ENCODE measurements at places on chromosomes 5 and 9. TPM values are rescaled to one million over a fixed set of nuclear protein-coding genes. Genes with fewer than 3 reads are reported as not detected.

- H3K4me3 ChIP-seq = no peak overlapping the region
- H3K4me1 ChIP-seq = no peaks in the 10 kb centered on the region
- H3K36me3 ChIP-seq = no peaks in the 10 kb centered on the region
- DNase-seq = no peak
- H3K27me3 ChIP-seq = no peaks in the 10 kb centered on the region
- no peak overlapping the region for H3K27ac ChIP-seq
Measured at GRCh38 chr5:53820802-53821171, 260.3 kb downstream of the NDUFS4 start.

DNA sequence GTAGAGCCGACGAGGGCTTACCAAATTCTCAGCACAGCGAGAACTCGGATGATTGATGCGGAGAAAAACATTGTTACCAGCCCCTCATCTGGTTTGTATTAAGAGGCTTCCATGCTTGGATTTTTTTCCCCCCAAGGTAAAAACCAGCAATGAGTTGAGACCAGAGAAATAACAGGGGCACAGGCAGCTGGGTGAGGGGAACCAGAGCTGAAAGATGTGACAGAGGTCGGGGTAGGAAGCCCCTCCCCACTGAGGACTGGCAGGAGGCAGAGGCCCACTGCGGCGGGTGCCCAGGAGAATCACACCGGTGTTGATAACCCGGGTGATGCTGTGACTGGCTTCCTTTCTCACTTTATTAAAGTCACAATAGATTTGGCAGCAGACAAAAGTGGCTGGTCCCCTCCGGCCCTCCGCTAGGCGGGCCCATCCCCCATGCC, 116.5 kb upstream of the PHYKPL start:
- no peaks in the 10 kb centered on the region for H3K36me3 ChIP-seq
- peaks cover 31% of the 10 kb centered on the region for H3K27me3 ChIP-seq
- no peak overlapping the region for H3K4me3 ChIP-seq
- H3K27ac ChIP-seq = no peak overlapping the region
- H3K4me1 ChIP-seq = no peaks in the 10 kb centered on the region

- peaks cover 14% of the 10 kb centered on the region for H3K4me1 ChIP-seq
- peaks cover 9% of the 10 kb centered on the region for H3K36me3 ChIP-seq
- H3K27ac ChIP-seq = no peak overlapping the region
- H3K4me3 ChIP-seq = no peak overlapping the region
Measured at GRCh38 chr5:32612134-32612888, 27.0 kb downstream of the SUB1 start.

DNA sequence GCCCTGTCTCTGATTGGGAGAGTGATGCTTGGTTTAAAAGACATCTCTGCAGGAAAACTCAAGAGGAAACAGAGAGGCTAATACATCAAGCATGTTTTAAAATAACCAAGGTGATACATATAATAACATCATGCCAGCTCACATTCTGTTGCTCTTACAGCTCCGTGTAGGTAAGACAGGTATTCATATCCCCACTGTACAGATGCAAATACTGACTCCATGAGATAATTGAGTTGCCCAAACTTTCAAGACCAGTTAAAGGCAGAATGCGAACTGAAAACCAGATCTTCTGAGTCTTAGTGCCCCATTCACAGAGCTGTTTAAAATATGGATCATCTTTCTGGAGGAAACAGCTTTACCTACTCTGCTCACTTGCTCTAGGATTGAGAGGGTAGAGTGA, 214.0 kb downstream of the PIK3R1 start:
- H3K27me3 ChIP-seq = no peaks in the 10 kb centered on the region
- no peak for DNase-seq
- peaks cover 7% of the 10 kb centered on the region for H3K4me1 ChIP-seq
- no peaks in the 10 kb centered on the region for H3K36me3 ChIP-seq
- H3K4me3 ChIP-seq = no peak overlapping the region

XRCC4 gene
- 0.45 TPM for total RNA-seq

GRCh38 chr5:6370580-6370979, 7.8 kb downstream of the MED10 start:
- H3K4me1 ChIP-seq = no peaks in the 10 kb centered on the region
- H3K27ac ChIP-seq = no peak overlapping the region
- DNase-seq = no peak
- H3K27me3 ChIP-seq = no peaks in the 10 kb centered on the region
- H3K36me3 ChIP-seq = peaks cover 57% of the 10 kb centered on the region

GDA gene
- 7.5 TPM for total RNA-seq

DNA sequence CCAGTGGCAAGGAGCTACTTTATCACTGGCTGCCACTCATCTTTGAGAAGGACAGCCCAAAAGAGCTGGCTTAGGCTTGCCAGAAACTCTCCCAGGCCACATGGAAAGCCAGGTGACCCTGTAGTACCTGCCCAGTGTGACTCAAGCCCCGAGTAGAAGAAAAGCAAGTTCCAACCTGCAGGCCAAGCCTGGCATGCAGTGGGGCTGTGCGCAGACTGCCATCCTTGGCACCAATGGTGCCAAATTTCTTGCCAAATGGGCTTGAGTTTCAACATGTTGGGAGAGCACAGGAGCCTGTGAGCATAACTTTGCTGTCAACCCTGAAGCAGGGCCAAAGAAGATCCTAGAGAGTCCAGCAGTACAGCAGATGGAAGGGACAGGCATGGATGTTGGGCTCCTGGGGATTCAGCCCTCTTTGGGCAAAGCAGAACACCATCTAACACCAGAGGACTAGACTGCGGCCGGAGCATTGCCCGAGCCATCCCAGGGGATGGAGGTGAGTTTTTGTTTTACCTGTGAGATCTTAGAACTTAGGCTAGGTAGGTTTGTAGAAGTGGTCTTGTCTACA, 27.3 kb upstream of the SHB start:
- H3K36me3 ChIP-seq = no peaks in the 10 kb centered on the region
- no peak overlapping the region for H3K4me3 ChIP-seq
- H3K27me3 ChIP-seq = no peaks in the 10 kb centered on the region
- DNase-seq = no peak

RBM22 gene
- total RNA-seq = 27.9 TPM

SPARC gene
- 170 TPM for total RNA-seq

GRCh38 chr5:14400085-14400484, 181.5 kb upstream of the OTULINL start:
- H3K4me3 ChIP-seq = no peak overlapping the region
- peaks cover 34% of the 10 kb centered on the region for H3K36me3 ChIP-seq
- H3K4me1 ChIP-seq = no peaks in the 10 kb centered on the region
- no peaks in the 10 kb centered on the region for H3K27me3 ChIP-seq
- H3K27ac ChIP-seq = no peak overlapping the region

TBCA gene
- 53.0 TPM for total RNA-seq

- H3K4me1 ChIP-seq = no peaks in the 10 kb centered on the region
- no peaks in the 10 kb centered on the region for H3K36me3 ChIP-seq
- H3K27me3 ChIP-seq = no peaks in the 10 kb centered on the region
- no peak for DNase-seq
Measured at GRCh38 chr9:98332405-98332831, 77.0 kb upstream of the TBC1D2 start.

DNA sequence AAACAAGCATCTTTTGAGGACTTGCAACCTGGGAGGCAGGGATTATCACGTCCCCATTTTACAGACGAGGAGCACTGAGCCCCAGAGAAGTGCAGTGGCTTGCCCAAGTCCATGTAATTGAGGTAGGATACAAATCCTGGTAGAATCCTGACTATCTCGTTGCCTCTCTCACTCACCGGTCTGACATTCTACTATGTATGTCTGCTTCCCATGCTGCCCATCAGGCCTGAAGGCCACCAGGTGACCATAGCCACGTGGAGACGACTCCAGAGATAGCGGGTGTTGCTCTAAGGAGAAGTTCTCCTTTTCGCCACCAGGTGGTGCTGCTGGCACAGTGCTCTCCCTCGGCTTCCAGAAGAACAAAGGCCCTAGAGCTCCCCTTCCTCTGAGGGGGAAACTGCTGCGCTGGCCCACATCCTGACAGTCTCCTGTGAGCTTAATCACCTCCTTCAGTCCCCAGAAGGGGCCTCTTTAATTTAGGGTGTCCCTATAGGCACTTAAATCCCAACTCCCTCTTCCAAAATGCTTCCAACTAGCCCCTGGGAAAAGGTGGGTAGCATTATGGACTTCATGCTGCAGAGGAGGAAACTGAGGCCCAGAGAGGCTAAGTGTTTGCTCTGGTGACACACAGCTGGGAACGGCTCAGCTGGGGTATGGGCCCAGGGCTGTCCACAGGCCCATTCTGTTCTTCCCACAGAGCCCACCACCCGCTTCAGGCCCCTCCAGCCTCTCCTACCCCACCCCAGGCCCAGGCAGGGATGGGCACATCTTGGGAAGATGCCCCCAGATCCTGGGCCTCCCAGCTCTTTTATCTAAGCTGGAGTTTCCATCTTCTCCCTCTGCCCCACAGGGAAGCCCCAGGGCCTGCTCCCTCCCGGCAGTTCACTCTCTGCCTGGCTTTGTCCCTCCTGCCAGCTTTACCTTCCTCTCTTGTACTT, 6.4 kb downstream of the SLC34A1 start:
- peak; percentile 89 for DNase-seq
- H3K27ac ChIP-seq = peak overlapping the region; percentile 27
- H3K27me3 ChIP-seq = peaks cover 32% of the 10 kb centered on the region

GPSM1 gene
- total RNA-seq = 6.4 TPM

FOXD4L5 gene
- not detected for total RNA-seq

DNA sequence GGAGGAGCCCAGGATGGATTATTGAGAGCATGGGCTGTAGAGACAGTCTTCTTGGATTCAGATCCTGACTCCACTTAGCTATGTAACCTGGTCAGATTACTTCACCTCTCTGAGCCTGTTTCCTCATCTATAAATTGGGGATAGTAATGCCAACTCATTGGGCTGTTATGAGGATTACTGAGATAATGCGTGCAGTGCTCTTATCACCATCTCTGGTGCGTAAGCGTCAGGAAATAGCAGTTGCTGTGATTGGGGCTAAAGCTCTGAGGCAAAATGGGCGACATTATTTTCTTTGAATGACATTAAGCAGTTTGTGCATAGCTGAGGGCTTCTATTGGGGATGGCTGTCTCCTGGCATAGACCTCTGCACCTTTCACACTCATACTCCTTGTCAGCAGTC, 995 bp upstream of the MSMP start:
- H3K4me1 ChIP-seq = peaks cover 43% of the 10 kb centered on the region
- peaks cover 42% of the 10 kb centered on the region for H3K36me3 ChIP-seq
- no peak overlapping the region for H3K4me3 ChIP-seq
- no peaks in the 10 kb centered on the region for H3K27me3 ChIP-seq
- no peak overlapping the region for H3K27ac ChIP-seq

DNA sequence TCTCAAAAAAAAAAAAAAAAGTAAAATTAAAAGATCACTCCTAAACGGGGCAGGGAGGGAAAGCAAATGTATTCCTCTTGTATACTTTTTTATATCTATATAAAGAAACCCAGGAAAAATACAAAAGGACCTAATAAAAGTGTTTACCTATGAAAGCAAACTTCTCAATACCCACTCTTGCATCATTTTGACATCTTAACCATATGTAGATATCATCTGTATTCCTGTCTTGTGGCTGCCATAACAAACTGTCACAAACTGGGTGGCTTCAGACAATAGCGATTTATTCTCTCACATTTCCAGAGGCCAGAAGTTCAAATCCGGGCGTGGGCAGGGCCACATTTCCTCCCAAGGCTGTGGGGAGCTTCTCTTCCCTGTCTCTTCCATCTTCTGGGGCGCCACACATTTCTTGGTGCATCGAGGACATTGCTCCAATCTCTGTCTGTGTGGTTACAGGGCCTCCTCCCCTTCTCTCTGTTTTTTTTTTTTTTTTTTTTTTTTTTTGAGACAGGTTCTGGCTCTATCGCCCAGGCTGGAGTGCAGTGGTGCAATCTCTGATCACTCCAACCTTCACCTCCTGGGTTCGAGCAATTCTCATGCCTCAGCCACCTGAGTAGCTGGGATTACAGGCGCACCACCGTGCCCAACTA, 58.4 kb upstream of the IL17B start:
- no peak overlapping the region for H3K4me3 ChIP-seq
- DNase-seq = no peak
- H3K4me1 ChIP-seq = peaks cover 8% of the 10 kb centered on the region
- H3K36me3 ChIP-seq = no peaks in the 10 kb centered on the region
- H3K27me3 ChIP-seq = no peaks in the 10 kb centered on the region

INSYN2B gene
- 0.18 TPM for total RNA-seq

DNA sequence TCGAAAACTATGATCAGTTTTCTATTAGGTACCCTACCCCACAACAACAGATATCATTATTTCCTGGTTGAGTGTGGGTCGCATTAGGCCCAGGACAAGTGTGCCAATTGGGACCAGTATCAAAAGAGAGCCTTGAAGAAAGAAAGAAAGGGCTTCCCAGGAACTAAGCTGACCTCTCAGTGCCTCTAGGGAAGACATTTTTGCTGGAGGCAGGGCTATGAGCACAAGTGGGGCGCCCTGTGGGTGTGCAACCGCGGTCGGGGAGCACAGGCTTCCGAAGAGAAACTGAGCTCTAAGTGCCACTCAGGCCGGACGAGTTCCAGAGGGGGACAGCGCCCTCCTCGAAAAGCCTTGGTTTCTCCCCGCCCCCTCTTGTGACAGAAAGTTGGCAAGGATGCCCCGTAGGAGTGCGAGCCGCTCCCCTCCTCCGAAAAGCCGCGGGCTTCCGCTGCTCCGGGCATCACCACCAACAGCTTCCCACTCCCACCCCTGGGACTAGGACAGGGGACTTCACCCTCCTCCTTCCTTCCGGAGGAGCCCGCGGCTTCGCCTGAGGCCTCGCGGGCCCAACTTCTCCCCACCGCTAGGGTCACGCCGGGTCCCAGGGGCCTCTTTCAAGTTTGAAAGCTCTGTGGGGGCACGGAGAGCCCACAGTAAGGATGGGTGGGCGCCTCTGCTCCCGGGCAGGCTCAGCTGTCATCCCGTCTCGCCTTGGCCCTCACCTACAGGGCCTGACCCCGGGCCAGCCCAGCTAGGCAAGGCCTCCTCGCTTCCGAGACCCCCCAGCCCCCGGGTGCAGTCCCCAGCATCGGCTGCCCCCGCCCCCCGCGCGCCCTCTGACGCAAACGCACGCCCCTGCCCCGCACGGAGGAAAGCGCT, 2.0 kb downstream of the NR2F1-AS1 start:
- H3K27ac ChIP-seq = peak overlapping the region; percentile 88
- peak overlapping the region; percentile 63 for H3K4me3 ChIP-seq
- H3K36me3 ChIP-seq = no peaks in the 10 kb centered on the region

DNA sequence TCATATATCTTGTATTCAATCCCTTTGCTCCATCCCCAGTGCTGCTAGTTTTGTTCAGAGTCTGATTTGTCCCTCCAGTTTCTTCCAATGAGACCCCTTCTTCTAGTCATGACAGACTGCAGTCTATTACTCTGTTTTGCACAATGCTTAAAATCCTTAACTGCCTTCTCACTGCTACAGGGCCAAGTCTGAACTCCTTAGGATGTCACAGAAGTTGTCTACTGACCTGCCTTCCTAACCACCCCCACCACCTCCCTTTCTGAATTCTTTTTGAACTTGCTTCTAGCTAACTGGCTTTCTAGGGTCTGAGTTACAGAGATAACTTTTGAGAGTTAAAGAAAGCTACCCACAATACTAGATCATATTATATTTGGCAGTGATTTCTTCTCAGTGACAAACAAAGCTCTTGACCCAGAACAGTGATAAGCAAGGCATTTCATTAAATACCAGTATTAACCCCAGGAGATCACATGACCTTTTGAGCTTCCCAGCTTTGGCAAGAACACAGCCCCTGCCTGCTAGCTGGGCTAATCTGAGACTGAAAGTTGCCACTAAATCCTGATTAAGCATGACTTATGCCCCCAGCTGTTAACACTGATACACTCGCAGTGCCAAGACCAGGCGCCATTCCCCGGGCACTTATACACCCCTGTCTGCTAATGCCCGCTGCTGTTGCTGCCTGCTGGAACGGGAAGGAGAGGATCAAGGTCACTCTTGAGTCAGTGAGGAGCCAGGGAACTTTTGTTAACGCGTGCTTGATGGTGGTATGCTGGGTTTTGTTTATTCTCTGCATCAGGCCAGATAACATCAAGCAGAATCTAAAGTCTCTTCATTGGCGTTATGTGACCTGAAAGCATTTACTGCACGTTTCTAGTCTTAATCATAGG, 36.4 kb upstream of the ADAMTSL1 start:
- peak overlapping the region; percentile 68 for H3K27ac ChIP-seq
- H3K27me3 ChIP-seq = no peaks in the 10 kb centered on the region
- peaks cover 39% of the 10 kb centered on the region for H3K4me1 ChIP-seq
